NCI-H69 (cell line): ENCODE measurements at places on chromosomes 11 and 22.
A peak's percentile ranks its signal among the peaks of the same experiment; 100 is the strongest.

- DNase-seq: no peak
Measured at GRCh38 chr11:71971680-71972079, 27.0 kb upstream of the IL18BP start.

DNA sequence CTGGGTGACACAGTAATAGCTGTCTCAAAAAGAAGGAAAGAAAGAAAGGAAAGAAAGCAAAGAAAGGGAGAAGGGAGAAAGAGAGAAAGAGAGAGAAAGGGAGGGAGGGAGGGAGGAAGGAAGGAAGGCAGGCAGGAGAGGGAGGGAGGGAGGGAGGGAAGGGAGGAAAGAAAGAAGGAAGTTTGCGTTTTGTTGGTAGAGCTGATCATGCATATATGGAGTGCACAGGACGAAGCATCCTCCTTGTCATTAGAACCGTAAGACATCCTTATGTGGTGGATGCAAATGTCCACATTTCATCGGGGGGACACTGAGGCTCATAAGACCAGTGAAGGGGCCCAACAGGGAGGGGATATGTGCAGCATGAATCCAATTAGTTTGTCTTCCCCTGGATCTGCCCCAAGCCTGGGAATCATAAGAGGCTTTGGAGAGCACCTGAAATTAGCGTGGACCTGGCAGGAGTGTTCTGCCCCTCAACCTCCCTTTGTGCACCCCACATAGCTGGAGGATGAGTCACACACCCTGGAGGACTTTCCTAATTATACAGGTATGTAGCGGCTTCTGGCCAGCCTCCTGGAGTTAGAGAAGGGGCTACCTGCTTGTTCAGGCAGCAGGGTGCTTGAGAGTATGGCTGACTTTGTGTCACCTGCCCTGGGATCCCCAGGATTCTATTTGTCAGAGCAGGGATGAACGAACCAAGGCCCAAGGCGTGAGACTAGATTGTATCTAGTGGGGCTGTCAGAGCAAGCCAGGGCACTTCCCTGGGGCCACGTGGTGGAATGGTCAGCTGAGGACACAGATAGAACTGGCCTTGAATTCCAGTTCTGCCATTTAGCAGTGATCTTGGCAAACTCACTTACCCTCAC is 119.7 kb upstream of the CD82 start:
- DNase-seq: peak; percentile 65

DNA sequence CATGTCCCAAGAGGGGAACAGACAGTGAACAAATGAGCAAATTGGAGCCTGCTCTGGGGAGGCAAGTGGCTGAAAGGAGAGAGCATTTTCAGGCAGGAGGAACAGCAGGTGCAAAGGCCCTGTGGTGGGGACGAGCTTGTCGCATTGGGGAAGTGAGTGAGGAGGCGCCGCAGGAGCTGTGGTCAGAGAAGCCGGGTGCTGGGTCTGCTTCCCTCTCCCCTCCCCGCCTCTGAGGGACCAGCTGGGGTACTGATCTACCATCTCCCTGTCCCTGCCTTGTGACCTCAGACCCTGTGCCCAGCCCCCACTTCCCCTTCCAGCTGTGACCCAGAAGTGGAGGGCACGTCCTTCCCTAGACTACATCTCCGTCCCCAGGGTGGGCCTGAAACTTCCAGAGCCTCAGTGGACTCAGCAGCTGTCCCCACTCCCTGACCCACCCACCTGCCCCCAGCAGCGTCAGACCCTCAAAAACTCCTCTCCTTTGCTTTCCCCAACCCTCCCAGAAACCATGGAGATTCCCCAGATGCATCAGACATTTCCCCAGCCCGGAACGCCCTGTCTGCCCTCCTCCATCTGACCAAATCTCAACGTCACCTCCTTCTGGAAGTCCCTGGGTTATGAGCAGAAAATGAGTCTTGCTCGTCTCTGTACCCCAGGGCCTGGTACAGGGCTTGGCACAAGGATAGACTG is 19.7 kb upstream of the PDGFB start:
- DNase-seq: no peak

- DNase-seq: peak; percentile 44
Measured at GRCh38 chr22:47059701-47060161, 297.3 kb downstream of the TBC1D22A start.

DNA sequence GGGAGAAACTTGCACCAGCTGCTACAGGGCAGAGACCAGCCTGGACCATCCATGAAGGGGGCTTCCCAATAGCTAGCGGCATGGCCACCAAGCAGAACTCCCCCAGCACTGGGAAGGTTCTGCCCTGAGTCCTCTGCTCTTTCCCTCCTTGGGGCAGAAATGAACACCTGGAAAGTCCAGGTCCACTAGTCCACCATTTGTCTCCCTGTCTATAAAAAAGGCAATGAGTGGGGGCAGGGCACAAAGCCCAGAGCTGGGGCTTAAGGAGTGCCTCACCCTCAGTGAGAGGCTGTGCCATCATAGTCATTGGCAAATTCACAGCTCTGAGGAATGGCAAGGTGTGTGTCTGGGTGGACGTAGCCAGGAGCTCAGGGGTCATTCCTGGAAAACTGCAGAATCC is 420.3 kb downstream of the SOX6 start:
- DNase-seq: no peak

DNA sequence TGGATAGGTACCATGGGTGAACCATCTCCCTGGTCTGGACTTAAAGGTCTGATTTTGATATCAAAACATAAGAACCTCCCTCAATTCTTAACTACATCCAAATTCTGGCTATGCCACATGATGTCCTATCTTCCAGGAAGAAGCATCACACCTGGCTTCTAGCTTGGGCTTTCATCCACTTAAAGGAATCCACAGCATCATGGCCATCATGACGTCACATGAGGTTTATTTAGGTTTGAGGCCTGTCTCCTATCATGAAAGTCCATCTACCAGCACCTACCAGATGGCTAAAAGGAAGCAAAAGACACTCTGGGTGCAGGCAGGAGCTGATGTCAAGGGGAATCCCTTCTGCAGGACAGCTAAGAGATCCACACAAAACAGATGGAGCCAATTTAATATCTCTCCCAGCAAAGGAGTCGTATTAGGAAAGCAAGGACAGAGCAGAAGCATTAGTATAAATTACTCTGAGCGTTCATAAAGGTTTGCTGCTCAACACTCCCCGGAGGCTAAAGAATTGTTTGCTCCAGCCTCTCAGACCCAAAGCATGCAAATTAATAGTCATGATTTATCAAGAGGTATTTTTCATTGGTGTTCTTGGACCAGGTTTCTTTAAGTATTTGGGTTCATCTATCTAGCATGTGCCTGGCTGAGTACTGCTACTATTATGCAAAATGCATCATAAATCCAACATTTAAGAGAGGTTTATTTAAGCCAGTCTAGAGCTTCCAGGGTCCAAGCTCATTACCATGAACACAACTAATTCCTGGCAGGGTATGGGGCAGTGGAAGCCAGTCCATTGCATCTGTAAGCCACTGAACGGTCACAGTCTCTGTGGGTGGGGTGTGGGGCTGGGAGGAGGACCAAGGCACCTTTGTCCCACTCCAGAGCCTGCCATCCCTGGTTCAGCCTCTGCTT is 47.2 kb downstream of the GALNT18 start:
- no peak for DNase-seq

GRCh38 chr22:24005201-24005600 is at the start of gene GSTT4:
Gene GSTT4, minus strand, starts transcription at chr22:24005453. Its CDS starts 97 bp downstream, at chr22:24005356.
- DNase-seq: peak; percentile 28

GRCh38 chr11:62223095-62223494 is 14.6 kb downstream of the SCGB2A1 start:
- peak; percentile 18 for DNase-seq
